ENCODE measurements at places on chromosomes 7 and 10.

- no peak for DNase-seq
These were observed 80.0 kb upstream of the FEZF1 start for GRCh38 chr7:122384528-122384927.

- DNase-seq = no peak
These were observed 78.7 kb downstream of the DYNC2I1 start for GRCh38 chr7:158935062-158935461.

DNA sequence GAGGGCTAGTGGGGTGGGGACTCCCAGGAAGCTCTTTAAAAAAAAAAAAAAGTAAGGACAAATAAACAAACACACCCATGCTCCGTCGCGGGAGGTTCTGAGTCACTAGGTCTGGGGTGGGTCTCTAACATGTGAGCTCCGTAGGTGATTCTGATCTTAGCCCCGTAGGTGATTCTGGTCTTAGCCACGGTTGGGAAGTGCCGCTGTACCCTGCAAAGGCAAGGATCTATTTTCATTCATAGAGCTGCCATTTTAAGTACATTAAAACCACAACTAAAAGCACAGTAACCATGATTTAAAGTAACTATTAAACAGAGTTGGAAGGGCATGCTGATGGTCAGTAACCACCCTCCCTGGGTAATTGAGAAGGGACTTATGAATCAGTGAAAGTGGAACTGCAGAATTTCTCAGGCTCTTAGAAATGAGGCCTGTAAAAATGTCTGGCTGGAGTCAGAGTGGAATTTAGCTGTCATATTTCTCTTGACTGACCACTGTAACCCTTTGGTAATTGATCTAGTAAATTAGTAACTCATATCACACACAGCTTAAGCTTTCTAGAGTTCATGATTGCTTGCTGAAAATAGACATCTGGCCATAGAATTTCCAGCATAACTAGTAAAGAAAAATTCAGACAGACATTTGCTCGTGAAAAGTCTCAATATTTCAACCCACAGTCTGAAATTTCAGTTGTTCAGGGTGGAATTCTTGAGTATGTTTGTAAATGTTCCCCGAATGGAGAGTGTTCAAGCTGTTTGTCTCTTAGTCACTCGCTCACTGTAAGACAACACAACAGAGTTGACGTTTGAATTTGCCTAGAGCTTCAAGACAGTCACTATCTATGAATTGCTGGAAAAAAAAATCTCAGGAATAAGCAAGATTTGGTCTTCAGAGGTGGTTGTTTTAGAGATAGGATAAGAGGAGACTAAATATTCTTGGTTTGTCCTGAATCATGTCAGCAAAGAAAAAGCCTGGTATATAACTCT lies 34.2 kb upstream of the TCF7L2 start:
- DNase-seq = no peak

GRCh38 chr7:42611961-42612360 lies 299.9 kb downstream of the C7orf25 start:
- no peak for DNase-seq

GRCh38 chr10:47311932-47312662 lies 10.2 kb upstream of the GDF2 start:
- DNase-seq = peak; percentile 54

- no peak for DNase-seq
These were observed 608.8 kb downstream of the PARD3 start for GRCh38 chr10:34206078-34206934.

DNA sequence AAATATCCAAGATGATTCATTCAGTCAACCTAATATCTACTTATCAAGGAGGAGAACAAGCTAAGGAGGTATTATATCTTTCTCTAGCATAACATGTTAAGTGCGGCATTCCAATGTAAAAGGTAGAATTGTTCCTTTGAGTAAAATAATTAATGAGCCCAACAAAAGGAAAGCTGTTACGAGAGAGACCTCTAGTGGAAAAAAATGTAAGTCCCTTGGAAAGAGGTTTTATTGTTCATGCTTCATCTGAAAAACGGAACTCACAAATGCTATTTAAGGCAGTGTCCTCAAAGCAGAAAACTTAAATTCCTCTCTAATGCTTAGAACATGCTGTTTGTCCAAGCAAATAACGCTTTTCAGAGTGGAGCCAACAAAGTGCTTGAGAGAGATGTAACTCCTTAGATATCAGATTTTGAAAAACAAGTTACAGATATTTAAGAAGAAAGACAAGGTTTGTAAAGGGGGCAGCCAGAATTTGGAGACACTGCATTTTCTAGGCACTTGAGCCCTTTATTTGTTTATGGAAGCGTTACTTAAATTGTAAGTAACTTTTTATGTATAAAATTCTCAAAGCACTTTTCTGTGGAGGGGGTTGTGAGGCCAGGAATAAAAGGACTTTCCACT lies 119.9 kb downstream of the TFEC start:
- DNase-seq = no peak

GRCh38 chr7:116663744-116664143 lies 8.3 kb upstream of the MET start:
- no peak for DNase-seq

- DNase-seq = no peak
These were observed 58.7 kb upstream of the PFKP start for GRCh38 chr10:3008518-3009195.

DNA sequence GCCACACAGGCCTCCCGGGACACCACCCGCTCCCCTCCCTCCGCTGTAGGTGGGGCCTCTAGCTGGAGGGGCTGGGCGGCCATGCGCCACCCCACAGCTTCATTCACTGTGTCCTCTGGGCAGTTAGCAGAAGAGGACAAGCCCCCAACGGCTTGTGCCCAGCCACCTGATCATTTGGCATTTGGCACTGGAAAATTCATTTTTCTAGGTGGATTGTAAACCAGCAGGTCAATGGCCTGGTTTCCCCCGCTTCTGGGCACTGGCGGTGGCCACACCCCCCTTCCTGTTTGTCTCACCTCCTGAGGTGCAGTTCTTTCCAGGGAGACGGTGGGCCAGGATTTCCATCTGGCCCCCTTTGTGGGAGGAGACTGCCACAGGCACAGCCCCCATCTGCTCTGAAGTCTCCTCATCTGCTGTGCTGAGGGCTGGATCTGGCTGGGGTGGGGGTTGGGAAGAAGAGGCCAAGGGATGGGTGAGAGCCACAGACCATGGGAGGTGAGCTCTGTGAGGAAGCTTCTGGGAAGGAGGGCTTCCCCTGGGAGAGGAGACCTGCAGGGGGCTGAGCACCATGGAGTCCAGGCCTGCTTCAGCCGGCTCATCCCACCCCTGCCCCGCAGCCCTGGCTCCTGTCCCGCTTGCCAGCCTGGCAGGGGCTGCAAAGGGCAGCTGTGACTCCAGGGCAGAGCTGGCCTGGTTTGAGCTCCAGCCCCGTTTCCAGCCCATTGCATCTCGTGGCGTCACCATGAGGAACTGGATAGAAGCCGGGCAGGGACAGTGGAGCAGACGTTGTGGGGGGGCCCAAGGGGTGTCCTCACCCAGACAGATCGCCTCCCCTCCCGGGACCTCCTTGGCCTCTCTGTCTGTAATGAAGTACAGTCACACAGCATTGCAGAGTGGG lies 40.1 kb upstream of the SLC29A3 start:
- DNase-seq = no peak

DNA sequence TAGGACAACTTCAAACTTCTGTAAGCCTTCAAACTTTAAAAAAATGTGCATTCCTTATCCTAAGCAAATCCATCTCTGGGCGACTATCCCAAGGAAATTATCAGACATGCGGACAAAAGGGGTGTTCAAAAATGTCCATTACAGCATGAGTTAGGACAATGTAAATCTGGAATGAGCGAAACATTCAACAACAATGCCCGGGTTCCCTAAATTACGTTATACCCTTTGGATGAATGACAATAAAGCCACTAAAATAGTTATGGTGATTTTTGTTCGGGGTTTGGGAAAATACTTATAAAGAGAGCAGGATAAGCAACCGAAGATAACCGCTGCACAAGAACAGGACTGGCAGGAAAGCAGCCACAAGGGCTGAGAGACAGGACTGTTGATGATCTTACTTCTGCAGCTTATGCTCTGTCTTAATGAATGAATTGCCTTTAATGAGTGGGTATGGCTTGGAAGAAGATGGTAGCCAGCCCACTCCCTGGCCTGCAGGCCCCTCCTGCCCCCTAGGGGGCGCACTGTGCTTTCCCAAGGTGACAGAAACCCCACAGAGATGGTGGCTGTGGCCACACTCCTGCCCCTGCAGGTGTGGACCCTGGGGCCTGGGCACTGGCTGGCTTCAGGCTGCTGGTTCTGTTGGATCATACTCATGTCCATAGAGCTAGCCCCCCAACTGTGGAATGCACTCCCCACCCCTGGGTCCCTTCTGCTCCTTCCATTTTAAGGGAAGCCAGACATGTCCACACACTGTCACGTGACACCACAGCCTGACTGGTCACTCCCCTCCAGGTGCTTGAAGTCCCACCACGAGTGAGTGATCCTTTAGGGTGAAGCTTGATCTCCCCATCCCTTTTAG lies 45.0 kb downstream of the ZCCHC24 start:
- DNase-seq = peak; percentile 14

GRCh38 chr7:102106625-102107024 lies 180.0 kb upstream of the SH2B2 start:
- no peak for DNase-seq

DNA sequence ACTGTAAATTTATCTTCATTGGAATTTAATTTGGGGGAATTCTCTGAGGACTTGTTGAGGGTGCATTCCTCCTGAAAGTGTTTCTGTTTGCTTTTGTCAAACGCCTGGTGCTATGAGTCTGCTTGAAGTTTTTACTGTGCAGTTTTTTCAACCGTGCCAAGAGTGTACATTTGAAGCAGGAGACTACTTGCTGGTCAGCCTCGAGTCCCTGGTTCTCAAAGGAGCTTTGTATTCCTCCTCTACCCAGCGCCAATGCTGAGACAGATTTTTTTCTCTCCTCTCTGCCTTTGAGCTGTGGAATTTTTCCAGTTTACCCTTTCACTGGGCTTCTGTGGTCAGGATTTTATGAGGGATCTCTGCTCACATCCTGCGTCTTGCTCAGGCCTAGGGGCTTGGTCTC lies 62.1 kb downstream of the NPY start:
- no peak for DNase-seq

DNA sequence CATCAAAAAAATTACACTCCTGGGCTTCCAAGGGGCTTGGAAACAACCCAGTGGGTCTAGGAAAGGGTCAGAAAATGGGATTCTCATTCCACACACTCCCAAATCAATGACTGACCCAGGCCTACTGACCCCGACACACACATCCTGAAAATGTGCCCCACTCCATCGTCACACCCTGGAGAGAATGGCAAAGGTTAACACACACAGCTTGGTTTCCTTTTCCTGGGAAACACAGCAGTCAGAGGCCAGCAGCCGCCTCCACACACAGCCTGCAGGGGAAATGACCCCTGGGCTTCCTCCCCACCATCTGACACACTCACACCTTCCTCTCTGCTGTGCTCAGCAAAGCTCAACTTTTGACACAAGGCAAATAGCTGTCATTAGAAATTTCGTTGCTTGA lies 42.9 kb downstream of the SH3PXD2A start:
- DNase-seq = no peak

GRCh38 chr10:97335188-97335619 lies 675 bp upstream of the FRAT2 start:
- DNase-seq = no peak

DNA sequence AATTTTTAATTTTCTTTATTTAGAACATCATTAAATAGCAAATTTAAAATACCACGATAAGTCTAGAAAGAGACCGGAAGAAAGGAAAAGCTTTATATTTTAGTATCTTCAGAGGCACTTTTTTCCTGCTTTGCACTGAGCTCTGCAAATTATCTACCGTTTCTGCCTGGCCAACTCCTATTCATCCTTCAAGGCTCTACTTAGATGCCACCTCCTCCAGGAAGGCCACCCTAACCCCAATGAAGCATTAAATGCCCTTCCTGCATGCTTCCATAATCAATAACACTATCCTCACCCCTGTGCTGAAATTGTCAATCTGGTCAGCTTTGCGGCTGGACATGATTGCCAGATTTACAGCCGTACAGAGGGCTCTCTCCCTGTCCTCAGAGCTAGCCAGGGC lies 141.8 kb upstream of the CHST15 start:
- DNase-seq = no peak

DNA sequence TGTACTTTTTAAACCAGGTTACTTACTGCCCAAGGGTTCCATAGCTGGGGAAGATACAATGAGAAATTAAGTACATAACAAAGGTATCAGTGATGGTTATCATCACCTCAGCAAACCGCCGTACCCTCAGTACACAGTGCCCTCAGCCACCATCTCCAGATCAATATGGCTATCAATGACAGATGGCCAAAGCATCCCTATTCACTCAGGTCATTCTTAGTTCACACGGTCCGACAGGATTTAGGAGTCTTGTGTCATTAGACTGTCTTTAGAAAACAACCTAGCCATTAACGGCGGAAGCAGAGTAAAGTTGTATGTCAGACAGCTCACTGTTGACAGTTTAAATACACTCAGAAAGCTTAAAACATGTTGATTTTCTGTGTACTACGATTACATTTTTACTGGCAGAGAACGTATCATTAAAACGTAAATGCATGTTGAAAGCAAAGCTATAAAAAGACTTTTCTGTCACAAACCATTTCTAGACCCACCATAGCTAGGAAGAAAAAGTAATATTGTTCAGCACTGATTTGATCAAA lies 106.9 kb downstream of the HOXA1 start:
- DNase-seq = no peak

- no peak for DNase-seq
These were observed 18.5 kb upstream of the SEMA3C start for GRCh38 chr7:80937336-80937735.

GRCh38 chr7:151416941-151417315 lies 7.1 kb upstream of the WDR86 start:
- no peak for DNase-seq

GRCh38 chr7:92246360-92247101 lies 757 bp downstream of the ANKIB1 start:
- no peak for DNase-seq

- no peak for DNase-seq
These were observed 401.9 kb downstream of the POM121L12 start for GRCh38 chr7:53437336-53437735.

DNA sequence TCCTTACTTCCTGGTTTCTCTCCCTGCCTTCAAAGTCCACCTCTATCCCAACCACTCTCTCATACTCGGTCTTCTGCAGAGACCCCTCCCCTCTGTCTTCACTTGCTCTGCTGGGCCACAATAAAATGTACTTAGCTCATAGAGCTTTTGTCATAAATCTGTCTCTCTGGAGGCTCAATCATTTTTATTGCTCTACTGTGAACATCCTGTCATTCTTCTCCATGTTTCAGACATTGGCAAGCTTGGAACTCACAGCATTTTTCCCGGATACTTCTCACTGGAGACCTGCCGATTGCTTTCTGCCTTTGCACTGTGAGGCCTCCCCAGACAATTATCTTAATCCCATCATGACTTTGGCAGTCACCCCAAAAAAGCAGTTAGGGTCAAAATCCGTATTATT lies 192.3 kb upstream of the ZMIZ1 start:
- DNase-seq = no peak
